HepG2 (cell line): ENCODE measurements at places on chromosomes 2 and 18. TPM values are rescaled to one million over a fixed set of nuclear protein-coding genes. Genes with fewer than 3 reads are reported as not detected.

- H3K4me3 ChIP-seq = peak overlapping the region; percentile 53
- H3K36me3 ChIP-seq = no peaks in the 10 kb centered on the region
- H3K27ac ChIP-seq = peak overlapping the region; percentile 83
- peak; percentile 97 for DNase-seq
These were observed 189.4 kb upstream of the GLI2 start for GRCh38 chr2:120546048-120546864.

- peaks cover 30% of the 10 kb centered on the region for H3K4me1 ChIP-seq
- H3K27me3 ChIP-seq = no peaks in the 10 kb centered on the region
- DNase-seq = no peak
These were observed 36.4 kb downstream of the SCN1A start for GRCh38 chr2:166091439-166091838.

DNA sequence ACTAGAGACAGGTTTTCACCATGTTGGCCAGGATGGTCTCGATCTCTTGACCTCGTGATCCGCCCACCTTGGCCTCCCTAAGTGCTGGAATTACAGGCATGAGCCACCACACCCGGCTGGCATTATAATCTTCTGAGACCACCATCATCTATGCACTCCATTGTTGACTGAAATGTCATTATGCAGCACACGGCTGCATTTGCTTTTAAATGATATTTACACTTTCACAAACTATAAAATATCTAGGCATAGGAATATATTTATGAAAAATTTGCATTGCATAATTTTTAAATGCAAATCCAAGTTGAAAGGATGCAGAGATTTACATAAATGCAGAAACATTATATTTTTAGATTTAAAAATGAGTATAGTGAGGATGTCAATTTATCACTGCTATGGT, 30.0 kb upstream of the ANKRD44 start:
- DNase-seq = no peak
- H3K4me1 ChIP-seq = no peaks in the 10 kb centered on the region
- no peaks in the 10 kb centered on the region for H3K36me3 ChIP-seq
- H3K27ac ChIP-seq = no peak overlapping the region
- peaks cover 2% of the 10 kb centered on the region; the same call in 1 of the 2 replicates for H3K27me3 ChIP-seq

DNA sequence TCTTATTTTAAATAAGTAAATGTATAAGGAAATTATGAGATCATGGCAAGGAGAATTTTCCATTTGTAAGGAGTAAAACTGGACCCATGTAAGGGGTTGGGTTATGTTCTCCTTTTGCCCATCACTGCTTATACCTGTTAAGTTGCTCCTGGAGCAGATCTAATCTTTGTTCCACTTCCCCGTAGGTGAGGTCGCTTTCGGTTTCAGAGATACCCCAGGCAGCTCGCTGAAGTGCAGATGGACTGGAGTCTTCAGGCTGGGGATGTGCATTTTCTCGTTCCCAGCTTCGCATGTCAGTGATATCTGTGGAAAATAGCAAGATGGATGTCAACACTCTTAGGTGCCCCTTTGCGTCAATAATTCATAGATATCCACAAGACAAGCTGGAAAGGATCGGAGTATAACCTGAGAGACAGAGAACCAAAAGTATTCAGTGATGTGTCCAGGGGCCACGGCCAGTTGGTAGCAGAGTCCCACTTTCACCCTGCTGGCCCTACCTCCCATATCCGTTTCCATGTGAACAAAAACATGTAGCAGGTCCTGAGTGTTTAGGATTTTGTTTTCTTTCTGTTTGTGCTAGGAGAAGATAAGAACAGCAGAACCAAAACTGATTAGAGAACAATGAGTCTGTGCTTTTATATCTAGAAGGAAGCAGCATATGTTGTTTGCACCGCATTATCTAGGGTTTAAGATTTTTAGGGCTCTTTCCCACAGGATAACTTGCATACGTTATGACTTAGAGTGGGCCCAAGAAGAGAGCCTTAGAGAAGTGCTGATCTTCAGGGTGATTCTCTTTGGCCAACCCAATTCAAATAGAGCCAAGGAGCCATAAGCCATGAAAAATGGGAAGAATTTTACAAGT, 36.0 kb downstream of the GCA start:
- H3K27me3 ChIP-seq = no peaks in the 10 kb centered on the region
- H3K27ac ChIP-seq = no peak overlapping the region
- no peak for DNase-seq
- no peaks in the 10 kb centered on the region for H3K36me3 ChIP-seq
- no peaks in the 10 kb centered on the region for H3K4me1 ChIP-seq

GRCh38 chr2:207149249-207150213, 16.2 kb downstream of the KLF7 start:
- no peak overlapping the region for H3K4me3 ChIP-seq
- H3K27ac ChIP-seq = no peak overlapping the region
- no peaks in the 10 kb centered on the region for H3K27me3 ChIP-seq
- no peaks in the 10 kb centered on the region for H3K36me3 ChIP-seq
- DNase-seq = no peak

GRCh38 chr2:216246766-216247165, 125.5 kb downstream of the MARCHF4 start:
- H3K36me3 ChIP-seq = no peaks in the 10 kb centered on the region
- no peaks in the 10 kb centered on the region for H3K27me3 ChIP-seq
- no peaks in the 10 kb centered on the region for H3K4me1 ChIP-seq
- H3K27ac ChIP-seq = no peak overlapping the region

PROKR1 gene
- not detected in 2 replicates for polyA plus RNA-seq

RGPD3 gene
- polyA plus RNA-seq = 0.05 and 0.13 TPM in 2 replicates

UGT1A4 gene
- not detected in 2 replicates for polyA plus RNA-seq
